ENCODE measurements at places on chromosomes 4 and X. TPM values are rescaled to one million over a fixed set of nuclear protein-coding genes. Genes with fewer than 3 reads are reported as not detected.
A peak's percentile ranks its signal among the peaks of the same experiment; 100 is the strongest.

DNA sequence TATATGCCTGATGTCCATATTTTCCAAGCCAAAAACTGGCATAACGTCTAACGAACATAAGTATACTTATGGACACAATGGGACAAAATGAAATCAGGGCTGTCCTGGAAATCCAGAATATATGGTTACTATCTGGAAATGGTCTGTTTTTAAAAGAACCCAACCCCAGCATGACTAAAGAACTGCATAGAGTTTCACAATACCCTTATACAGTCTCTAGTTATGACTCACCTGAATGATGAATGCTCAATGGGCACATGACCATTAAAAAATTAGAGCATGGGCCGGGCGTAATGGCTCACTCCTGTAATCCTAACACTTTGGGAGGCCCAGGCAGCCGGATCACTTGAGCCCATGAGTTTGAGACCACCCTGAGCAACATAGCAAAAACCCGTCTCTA, 31.8 kb downstream of the AMMECR1 start:
- no peak overlapping the region for H3K27ac ChIP-seq
- H3K4me1 ChIP-seq: no peaks in the 10 kb centered on the region
- no peaks in the 10 kb centered on the region for H3K27me3 ChIP-seq
- H3K36me3 ChIP-seq: no peaks in the 10 kb centered on the region
- no peak for DNase-seq

- H3K27me3 ChIP-seq: no peaks in the 10 kb centered on the region
- H3K4me1 ChIP-seq: no peaks in the 10 kb centered on the region
- DNase-seq: no peak
- H3K36me3 ChIP-seq: no peaks in the 10 kb centered on the region
These were observed 141.0 kb upstream of the FAM47C start for GRCh38 chrX:36867143-36867542.

DNA sequence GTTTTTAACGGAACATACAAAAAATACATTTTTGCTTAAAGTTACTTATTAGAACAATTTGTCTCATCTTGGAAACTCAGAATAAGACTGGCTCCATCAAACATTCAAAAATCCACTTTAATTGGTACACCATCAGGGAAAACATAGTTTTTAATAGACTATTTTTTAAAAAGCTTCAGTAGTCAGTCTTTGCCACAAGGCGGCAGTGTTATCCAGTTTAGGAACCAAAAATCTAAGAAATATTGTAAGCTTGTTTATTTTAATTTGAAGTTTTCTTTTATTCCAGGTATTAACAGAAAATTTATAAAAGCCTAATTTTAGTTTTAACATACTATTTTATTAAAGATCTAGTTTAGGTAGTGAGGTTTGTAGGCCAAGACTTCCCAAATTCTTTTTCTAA, 107.7 kb downstream of the APOOL start:
- no peaks in the 10 kb centered on the region for H3K27me3 ChIP-seq
- H3K36me3 ChIP-seq: no peaks in the 10 kb centered on the region
- no peak overlapping the region for H3K4me3 ChIP-seq
- no peak for DNase-seq

DNA sequence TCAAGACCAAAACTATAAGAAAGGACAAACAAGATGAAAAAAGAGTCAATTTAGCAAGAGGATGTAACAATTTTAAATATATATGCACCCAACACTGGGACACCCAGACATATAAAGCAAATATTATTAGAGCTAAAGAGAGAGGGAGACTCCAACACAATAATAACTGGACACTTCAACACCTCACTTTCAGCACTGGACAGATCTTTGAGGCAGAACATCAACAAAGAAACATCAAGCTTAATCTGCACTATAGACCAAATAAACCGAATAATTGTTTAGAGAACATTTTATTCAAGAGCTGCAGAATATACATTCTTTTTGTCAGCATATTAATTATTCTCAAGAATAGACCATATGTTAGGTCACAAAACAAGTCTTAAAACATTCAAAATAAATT, 109.7 kb upstream of the TET2 start:
- no peak overlapping the region for H3K27ac ChIP-seq
- no peaks in the 10 kb centered on the region for H3K27me3 ChIP-seq
- no peaks in the 10 kb centered on the region for H3K36me3 ChIP-seq
- H3K4me3 ChIP-seq: no peak overlapping the region
- DNase-seq: no peak

DNA sequence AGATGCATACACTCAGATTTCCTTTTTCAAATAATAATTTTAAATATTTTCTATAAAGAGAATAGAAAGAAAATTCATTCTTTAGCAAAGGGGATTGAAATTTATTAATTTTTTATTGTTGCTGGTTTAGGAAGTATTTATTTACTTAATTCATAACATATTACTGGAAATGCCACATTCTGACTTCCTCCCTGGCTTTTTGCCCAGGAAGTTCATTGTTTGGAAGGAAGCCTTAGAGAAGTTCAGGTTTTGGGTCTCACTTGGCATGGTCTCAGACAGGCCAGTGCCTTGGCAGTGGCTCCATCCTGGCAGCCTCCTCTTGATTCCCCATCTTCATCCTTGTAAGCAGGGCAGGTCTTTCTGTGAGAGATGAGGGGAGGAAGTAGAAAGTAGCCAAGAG, 50.5 kb downstream of the IL15 start:
- H3K36me3 ChIP-seq: no peaks in the 10 kb centered on the region
- no peak for DNase-seq
- H3K27ac ChIP-seq: no peak overlapping the region
- H3K4me1 ChIP-seq: peaks cover 2% of the 10 kb centered on the region
- no peaks in the 10 kb centered on the region for H3K27me3 ChIP-seq

DNA sequence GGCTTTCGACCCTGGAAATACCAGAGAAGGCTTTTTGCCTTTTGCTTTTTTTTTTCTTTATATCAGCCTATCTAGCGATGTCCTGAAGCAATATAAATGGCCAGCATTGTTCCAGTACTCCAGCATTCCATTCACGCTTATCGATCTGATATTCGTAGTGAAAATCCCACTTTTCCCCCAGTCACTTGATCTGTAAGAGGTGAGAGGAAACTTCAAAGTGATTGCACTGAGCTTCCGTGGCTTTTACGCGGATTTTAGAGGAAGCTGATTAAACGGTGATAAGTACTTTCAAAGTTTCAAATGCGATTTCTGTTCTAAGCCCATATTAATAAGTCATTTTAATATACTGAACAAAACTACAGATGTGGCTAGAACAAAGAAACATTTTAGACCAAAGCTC, 725.5 kb downstream of the TRIML1 start:
- no peaks in the 10 kb centered on the region for H3K27me3 ChIP-seq
- no peak for DNase-seq
- no peaks in the 10 kb centered on the region for H3K36me3 ChIP-seq
- H3K4me1 ChIP-seq: no peaks in the 10 kb centered on the region
- no peak overlapping the region for H3K4me3 ChIP-seq

DNA sequence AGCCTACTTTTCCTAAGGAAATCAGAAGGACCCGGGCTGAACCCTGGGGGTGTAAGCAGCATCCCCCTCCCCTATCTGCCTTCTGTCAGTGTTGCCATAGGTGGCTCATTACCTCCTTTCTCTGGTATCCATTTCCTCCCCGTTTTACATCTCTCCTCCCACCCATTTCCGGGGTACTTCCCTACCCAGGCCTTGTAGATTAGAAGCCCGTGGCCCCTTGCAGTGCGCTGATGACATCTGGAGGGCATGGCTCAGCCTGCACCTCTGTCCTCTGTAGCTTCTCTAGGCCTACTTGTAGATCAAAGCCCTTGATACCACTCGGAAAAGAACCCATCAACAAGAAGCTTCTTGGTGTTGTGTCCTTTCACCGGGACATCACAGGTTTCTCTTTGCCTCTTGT, 71.8 kb downstream of the NBDY start:
- no peaks in the 10 kb centered on the region for H3K4me1 ChIP-seq
- DNase-seq: no peak
- H3K4me3 ChIP-seq: no peak overlapping the region
- no peak overlapping the region for H3K27ac ChIP-seq

- no peaks in the 10 kb centered on the region for H3K27me3 ChIP-seq
- no peak overlapping the region for H3K4me3 ChIP-seq
- no peak for DNase-seq
- no peaks in the 10 kb centered on the region for H3K36me3 ChIP-seq
- no peak overlapping the region for H3K27ac ChIP-seq
These were observed 268.7 kb downstream of the DCHS2 start for GRCh38 chr4:154222875-154223274.

DNA sequence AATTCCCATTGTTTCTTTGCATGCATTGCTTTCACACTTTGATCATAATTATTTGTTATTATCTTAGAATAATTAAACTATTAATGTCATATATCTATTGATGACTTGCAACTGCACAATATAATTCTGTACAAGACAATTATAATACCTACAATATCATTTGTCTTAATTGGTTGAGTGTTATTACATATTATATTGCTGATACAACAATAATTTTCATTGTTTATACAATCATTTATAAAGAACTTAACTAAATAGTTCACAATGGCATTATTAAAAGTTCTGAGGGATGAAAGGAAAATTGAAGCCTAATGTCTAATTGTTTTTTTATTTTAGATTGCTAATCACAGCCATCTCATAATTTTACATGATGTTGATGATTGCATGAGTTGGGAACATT, 227.6 kb downstream of the GALNTL6 start:
- no peaks in the 10 kb centered on the region for H3K4me1 ChIP-seq
- no peak overlapping the region for H3K4me3 ChIP-seq
- no peaks in the 10 kb centered on the region for H3K36me3 ChIP-seq
- DNase-seq: no peak
- no peak overlapping the region for H3K27ac ChIP-seq

- H3K36me3 ChIP-seq: no peaks in the 10 kb centered on the region
- DNase-seq: no peak
- H3K4me3 ChIP-seq: no peak overlapping the region
- H3K4me1 ChIP-seq: no peaks in the 10 kb centered on the region
These were observed 63.4 kb downstream of the FHDC1 start for GRCh38 chr4:152999346-153000075.

GRCh38 chrX:87687703-87688102, 170.1 kb downstream of the KLHL4 start:
- H3K4me3 ChIP-seq: no peak overlapping the region
- no peak overlapping the region for H3K27ac ChIP-seq
- no peaks in the 10 kb centered on the region for H3K4me1 ChIP-seq
- DNase-seq: no peak
- H3K27me3 ChIP-seq: no peaks in the 10 kb centered on the region

- no peaks in the 10 kb centered on the region for H3K36me3 ChIP-seq
- no peak for DNase-seq
- no peak overlapping the region for H3K27ac ChIP-seq
- no peak overlapping the region for H3K4me3 ChIP-seq
- H3K4me1 ChIP-seq: no peaks in the 10 kb centered on the region
These were observed 51.4 kb downstream of the STBD1 start for GRCh38 chr4:76357981-76358380.

DNA sequence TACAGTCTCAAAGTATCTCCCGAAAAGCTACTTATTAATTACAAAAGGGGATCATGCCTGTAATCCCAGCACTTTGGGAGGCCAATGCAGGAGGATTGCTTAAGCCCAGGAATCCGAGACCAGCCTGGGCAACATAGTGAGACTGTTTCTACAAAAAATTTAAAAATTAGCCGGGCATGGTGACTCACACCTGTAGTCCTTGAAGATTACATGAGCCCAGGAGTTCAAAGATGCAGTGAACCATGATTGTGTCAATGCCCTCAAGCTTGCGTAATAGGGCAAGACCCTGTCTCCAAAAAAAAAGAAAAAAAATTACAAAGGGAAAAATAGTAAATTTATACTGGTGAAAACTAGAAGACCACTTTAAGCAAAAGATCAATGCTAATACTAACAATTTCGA, 3.3 kb upstream of the PORCN start:
- no peak overlapping the region for H3K27ac ChIP-seq
- no peaks in the 10 kb centered on the region for H3K27me3 ChIP-seq
- H3K4me1 ChIP-seq: no peaks in the 10 kb centered on the region
- H3K4me3 ChIP-seq: no peak overlapping the region
- DNase-seq: peak; percentile 1

- H3K27me3 ChIP-seq: no peaks in the 10 kb centered on the region
- DNase-seq: no peak
- no peak overlapping the region for H3K27ac ChIP-seq
- H3K36me3 ChIP-seq: no peaks in the 10 kb centered on the region
These were observed 76.2 kb downstream of the DOCK11 start for GRCh38 chrX:118571836-118572235.

- H3K36me3 ChIP-seq: no peaks in the 10 kb centered on the region
- H3K4me1 ChIP-seq: peaks cover 3% of the 10 kb centered on the region
- no peak overlapping the region for H3K27ac ChIP-seq
- no peak overlapping the region for H3K4me3 ChIP-seq
These were observed 120.8 kb downstream of the ADAMTS3 start for GRCh38 chr4:72448231-72448630.

DNA sequence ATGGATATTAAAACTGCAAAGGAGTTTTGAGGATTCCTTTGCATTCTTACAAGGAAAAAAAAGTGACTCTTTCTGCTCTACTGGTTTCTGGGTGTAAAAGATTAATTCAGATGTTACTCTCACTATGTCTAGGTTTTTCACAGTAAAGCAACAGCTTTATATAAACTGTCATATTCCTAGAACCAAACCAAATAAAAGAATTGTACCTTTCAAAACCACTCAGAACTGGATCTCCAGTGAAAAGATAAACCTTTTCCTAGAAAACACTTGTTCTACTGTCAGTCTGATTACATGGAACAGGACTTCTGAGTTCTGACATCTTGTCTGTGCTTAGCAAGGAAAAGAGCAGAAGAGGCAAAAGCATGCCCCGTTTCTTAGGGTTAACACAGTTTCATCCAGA, 5.0 kb upstream of the PPID start:
- H3K27me3 ChIP-seq: no peaks in the 10 kb centered on the region
- DNase-seq: no peak
- H3K4me1 ChIP-seq: no peaks in the 10 kb centered on the region
- no peak overlapping the region for H3K27ac ChIP-seq

GRCh38 chr4:163895378-163896005, 401.0 kb downstream of the TMA16 start:
- no peaks in the 10 kb centered on the region for H3K36me3 ChIP-seq
- DNase-seq: no peak
- no peaks in the 10 kb centered on the region for H3K4me1 ChIP-seq
- no peak overlapping the region for H3K27ac ChIP-seq

GRCh38 chrX:6041630-6042029, 187.0 kb downstream of the NLGN4X start:
- no peak overlapping the region for H3K27ac ChIP-seq
- H3K27me3 ChIP-seq: no peaks in the 10 kb centered on the region
- no peaks in the 10 kb centered on the region for H3K36me3 ChIP-seq
- no peak for DNase-seq
- no peak overlapping the region for H3K4me3 ChIP-seq

GRCh38 chrX:121569609-121570008, 522.2 kb downstream of the GLUD2 start:
- H3K4me1 ChIP-seq: no peaks in the 10 kb centered on the region
- no peak overlapping the region for H3K4me3 ChIP-seq
- H3K27me3 ChIP-seq: no peaks in the 10 kb centered on the region
- no peak for DNase-seq

TLR3 gene
- 6.2 TPM for total RNA-seq

PKD2 gene
- total RNA-seq: 132 TPM

SUPT20HL1 gene
- total RNA-seq: 0.15 TPM

ZMYM3 gene
- 14.5 TPM for total RNA-seq

P2RY8 gene
- total RNA-seq: 5.0 TPM

XKRX gene
- 0.32 TPM for total RNA-seq

FSTL5 gene
- total RNA-seq: 0.45 TPM

P2RY4 gene
- total RNA-seq: 0.91 TPM

ERCC6L gene
- 0.13 TPM for total RNA-seq

ADH1A gene
- total RNA-seq: 2.7 TPM

All from aorta (tissue), 5 donors.